ENCODE measurements at places on chromosomes 5 and 9.

DNA sequence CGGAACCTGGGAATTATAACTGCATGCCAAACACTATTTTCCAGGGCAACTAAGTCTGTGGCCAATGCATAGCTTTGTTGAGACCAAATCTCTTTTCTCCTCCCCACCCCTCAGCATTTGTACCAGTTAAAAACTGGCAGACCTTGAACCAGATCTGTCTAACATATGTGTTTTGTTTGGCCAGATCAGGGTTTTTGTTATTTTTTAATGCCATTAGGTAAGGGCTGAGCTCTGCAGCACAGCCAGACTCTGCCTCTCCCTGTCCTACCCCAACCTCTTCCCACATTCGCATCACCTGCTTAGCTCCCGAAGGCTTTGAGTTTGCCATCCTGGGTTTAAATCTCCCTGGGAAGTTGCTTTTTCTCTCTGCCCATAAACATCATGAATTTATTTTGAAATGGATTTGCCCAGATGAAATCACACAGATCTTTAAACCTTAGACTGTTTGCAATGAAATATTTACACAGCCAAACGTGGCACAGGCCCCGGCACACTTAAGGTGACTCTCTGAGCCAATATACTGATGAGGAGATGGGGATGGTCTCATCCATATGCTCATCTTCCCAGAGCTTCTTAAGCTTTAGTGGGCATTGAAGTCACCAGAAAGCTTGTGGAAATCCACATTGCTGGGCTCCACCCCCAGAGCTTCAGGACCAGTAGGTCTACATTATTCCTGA is 54.0 kb upstream of the ALDH1B1 start:
- DNase-seq = no peak

DNA sequence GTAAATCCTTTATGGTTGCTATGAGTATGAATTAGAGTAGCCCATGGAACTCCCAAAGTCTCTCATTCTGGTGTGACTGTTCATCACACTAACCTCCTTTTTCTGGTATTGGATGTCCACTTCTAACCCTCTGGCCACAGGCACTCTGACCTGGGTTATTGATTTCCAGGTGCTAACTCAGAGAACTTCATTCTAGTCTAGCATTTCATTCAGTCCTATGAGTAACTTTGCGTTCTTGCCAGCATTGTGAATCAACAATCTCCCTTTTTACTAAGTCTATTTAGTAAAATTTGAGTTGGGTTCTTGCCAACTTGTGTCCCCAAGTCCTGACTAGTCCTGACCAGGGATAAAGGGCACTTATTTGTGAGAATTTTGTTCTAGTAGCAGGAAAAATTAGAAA is 103.5 kb downstream of the SNX18 start:
- no peak for DNase-seq

DNA sequence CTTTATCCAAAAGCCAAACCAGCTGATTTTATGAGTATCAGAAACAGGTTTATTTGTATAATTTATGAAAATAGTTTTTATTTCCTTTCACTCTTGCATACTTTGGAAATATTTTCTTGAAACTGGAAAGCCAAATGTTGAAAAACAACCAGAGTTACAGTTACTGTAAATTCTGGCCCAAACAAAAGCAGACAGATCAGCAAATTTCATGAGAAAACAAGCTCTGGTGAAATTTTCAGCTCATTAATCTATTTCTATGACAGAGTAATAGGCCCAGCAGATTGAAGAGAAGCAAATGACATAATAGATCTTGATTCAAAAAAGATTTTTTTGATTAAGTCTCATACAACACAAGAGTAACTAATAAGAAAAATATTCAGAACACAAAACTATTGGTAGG is 182.7 kb downstream of the ENC1 start:
- no peak for DNase-seq

- no peak for DNase-seq
These were observed 1944.2 kb upstream of the NUDT12 start for GRCh38 chr5:105506692-105507277.
